ENCODE measurements at places on chromosomes 2 and 18.

GRCh38 chr2:207148020-207148419, 17.7 kb downstream of the KLF7 start:
- no peak for DNase-seq

DNA sequence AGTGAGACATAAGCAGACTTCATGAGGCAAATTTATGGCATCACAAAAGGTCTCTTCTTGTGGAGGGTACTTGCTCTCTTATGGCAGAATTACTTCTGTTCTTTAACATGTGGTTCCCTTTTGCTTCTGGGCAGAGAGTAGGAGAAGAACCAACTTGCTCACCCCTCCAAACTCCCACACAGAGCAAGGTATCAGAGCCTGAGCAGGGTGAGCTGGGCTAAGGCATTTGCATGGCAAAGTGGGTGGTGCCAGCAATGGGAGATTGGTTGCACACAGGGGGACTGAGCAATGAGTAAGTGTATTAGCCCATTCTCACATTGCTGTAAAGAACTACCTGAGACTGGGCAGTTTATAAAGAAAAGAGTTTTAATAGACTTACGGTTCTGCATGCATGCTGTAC, 64.2 kb upstream of the ITGB6 start:
- DNase-seq: no peak

DNA sequence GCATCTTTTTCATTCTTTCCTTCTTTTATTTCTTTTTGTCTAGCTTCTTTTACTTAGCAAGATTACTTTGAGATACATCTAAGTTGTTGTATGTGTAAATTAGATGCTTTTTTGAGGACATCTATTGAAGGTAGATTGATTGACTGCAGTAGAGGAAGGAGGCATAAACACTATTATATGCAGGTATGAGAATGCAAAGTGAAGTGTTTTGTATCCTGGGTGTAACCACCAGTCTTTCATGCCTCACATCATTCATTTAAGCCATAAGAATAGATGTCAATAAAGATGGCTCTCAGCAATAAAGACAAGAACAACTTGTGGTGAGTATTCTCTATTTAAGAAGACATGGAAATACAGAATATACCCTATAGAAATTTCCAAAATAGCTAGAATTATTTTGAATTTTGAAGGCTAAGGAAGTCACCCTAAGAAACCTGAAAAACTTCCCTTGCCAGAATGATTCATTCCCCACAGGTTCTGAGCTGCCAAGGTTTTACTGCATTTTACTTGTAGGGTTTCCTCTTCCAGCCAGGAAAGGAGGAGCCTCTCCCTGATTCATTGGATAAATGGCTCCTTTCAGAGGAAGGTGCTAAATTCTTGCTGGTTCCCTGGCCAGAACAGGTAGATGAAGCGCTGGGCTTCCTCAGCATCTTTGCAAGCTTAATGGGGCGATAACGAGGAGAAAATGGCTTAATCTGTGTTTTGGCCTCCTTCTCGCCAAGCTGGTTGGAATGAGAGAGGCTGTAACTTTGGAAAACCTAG, 279.8 kb upstream of the SLC14A2 start:
- DNase-seq: no peak

- DNase-seq: no peak
Measured at GRCh38 chr2:232486558-232487384, 863 bp downstream of the ECEL1 start.

GRCh38 chr2:226970362-226970761, 134.5 kb downstream of the RHBDD1 start:
- DNase-seq: no peak

GRCh38 chr2:176079831-176080539, 3.8 kb downstream of the EVX2 start:
- DNase-seq: no peak

DNA sequence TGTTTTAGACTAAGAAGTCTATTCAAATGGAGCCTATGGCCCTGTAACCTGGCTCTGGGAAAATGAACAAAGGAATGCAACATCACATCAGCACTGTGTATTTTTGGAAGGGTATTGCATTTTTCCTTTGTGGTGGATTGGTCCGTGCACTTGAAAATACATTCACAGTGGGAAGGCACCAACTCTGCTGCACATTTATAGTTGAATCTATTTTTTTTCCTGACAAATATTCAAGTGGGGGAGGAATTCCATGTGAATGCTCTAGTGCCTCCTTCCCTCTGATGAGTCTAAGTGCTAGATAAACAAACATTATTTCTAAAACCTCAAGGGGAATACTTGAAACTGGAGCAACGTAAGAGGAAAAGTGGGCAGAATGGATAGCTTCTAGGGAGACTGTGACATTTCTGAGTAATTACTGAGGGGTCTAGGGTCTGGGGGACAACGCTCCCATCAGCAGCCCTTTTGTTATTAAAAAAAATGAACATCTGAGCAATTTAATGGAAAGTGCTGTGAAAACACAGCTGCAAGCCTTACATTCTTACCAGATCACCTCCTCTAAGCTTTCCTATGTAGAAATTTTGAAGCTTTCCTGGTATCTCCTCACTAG, 208.2 kb downstream of the SLC8A1 start:
- no peak for DNase-seq

DNA sequence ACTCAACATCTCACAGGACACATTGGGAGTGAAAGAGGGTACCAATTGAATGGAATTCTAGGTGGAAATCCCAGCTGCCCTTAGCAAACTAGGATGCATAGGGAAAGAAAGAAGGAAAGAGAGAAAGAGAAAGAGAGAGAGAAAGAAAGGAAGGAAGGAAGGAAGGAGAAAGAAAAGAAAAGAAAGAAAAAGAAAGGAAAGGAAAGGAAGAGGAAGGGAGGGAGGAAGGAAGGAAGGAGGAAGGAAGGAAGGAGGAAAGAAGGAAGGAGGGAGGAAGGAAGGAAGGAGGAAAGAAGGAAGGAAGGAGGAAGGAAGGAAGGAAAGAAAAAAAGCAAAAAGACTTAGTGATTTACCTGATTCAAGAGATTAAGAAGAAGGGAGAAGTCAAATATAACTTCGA, 143.9 kb downstream of the SS18 start:
- DNase-seq: no peak

GRCh38 chr18:39781565-39781964, 2173.5 kb upstream of the PIK3C3 start:
- no peak for DNase-seq

DNA sequence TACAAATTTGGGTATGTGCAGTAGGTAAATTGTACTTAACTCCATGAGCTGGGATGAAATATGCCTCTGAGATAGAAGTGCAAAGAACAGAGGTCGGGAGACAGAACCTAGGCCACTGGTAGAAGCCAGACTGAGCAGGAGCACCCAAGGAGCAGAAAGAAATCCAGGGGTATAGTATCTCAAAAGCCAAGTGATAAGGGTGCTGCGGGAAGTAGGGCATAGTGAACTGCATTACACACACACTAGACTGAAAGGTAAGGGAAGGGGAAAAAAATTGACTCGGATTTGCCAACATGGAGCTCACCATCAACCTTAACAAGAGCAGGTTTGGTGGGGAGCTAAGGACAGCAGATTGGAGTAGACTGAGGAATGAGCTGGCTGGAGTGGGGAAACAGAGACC, 89.3 kb upstream of the TMEM247 start:
- DNase-seq: no peak

DNA sequence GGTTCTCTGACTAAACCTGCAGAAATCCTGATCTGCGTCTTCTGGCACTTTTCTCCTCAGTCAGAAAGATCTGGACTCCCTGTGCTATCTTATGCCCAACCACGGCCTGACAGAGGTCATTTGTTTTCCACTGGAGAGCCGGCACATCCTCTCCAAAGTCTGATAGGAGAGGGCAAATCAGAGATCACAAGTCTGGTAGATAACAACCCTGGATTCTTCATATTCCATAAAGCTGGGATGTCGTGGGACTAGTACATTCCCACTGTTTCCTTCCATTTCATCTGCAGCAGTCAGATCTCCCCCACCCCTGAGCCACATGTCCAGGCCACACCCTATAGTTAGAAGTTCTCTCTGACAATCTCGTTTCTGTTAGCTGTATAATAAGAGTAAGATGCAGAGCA, 157.0 kb downstream of the MGAT5 start:
- DNase-seq: no peak

DNA sequence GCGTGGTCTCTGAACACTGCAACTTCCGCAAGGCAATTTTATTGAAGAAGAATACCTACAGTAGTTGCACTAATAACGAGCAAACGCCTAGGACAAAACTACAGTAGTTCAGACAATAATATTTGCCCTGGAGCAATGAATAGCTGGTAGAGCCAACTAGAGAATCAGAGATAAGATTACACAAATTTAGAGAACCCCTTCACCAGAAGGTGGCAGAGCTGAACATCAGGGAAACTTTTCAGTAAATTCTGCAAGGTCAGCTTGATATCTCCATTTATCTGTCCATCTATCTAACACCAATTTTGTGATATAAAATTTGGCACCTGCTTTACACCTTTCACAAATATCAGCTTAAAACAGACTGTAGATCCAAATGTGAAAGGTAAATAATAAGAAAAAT, 43.8 kb downstream of the CDH19 start:
- DNase-seq: no peak

- no peak for DNase-seq
Measured at GRCh38 chr2:34705551-34706247, 1106.6 kb upstream of the FAM98A start.

DNA sequence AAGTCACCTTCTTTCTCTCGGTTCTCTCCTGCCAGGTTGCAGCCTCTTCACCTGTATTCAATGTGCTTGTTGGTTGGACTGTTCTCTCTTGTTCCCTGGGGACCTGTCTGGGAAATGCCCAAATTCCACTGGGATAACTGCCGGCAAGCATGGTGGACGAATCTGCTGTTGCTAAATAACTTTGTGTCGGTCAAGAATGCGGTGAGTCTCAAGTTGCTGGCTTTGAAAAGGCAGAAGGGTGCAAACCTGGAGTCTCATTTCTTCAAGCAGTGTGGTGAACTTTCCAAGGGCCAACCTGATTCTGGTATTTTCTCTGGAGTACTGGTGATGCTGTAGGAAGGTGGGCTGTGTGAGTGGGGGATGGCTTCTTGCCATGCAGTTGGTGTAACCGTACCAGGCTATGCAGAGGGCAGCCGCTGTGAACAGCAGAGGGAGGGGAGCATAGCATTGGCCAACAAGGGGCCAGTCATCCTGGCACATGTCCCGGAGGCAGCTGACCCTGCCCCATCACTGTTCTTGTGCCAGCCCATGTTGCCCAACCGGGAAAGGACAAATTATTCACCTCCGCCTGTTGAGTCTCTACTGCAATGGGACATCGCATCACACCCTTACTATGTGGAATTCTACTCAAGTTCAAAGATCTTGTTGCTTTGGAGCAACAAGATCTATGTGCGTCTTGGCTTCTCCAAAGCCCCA, 88.1 kb upstream of the SEC11C start:
- DNase-seq: no peak

GRCh38 chr18:34493099-34493544, 217.0 kb upstream of the DTNA start:
- peak; percentile 83 for DNase-seq

GRCh38 chr2:95354469-95354901, 48.0 kb upstream of the FAHD2A start:
- DNase-seq: no peak

- DNase-seq: no peak
Measured at GRCh38 chr18:25759111-25759510, 331.3 kb downstream of the SS18 start.

DNA sequence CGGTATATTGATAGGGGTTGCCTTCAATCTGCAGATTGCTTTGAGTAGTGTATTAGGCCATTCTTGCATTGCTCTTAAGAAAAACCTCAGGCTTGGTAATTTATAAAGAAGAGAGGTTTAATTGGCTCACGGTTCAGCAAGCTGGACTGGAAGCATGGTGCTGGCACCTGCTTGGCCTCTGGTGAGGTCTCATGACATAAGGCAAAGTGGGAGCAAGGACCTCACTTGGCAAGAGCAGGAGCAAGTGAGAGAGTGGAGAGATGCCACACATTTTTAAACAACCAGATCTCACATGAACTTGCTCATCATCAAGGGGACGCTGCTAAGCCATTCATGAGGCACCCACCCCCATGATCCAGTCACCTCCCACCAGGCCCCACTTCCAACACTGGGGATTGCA, 4.9 kb downstream of the MAP3K2 start:
- no peak for DNase-seq

DNA sequence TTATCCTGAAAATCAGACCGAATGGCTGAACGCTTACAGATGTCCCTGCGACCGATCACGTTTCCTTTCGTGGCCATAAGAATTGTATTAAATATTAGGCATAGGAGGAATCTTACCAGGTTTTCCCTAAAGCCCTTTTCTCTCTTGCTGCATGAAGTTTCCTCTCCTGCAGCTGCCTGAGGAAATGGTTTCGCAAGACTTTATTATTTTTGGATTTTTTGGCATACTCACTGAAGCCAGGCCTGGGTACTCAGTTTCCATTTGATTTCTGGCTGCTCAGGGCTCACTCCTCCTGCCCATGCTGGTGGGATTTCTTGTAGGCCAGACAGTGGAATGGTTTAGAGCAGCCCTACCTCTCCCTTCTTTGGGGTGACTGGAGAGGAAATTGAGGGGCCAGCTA, 114.0 kb downstream of the KLHL29 start:
- no peak for DNase-seq

- DNase-seq: no peak
Measured at GRCh38 chr2:127101756-127102477, 5.0 kb downstream of the BIN1 start.

GRCh38 chr2:216415541-216415940, 3.3 kb downstream of the SMARCAL1 start:
- no peak for DNase-seq

- no peak for DNase-seq
Measured at GRCh38 chr2:69718338-69718965, 23.5 kb upstream of the ANXA4 start.

DNA sequence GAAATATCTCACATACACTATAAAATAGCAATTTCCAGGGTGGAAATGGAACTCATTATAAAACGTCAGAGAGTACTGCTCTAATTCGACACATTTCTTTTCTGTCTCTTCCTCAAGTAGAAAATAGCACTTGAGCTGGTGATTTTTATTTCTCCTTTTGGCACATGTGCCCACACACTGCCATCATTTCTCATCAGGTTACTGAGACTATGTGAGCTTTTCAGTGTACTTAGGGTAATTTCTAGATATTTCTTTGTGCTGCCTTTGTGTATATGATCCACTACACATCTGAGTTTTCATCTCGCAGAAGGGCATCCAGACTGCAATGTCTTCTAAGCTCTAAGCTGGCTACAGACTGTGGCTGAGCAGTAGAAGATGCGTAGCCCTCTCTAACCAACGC, 62.1 kb upstream of the PGAP1 start:
- no peak for DNase-seq

- DNase-seq: no peak
Measured at GRCh38 chr2:41941831-41942230, 106.0 kb upstream of the PKDCC start.

DNA sequence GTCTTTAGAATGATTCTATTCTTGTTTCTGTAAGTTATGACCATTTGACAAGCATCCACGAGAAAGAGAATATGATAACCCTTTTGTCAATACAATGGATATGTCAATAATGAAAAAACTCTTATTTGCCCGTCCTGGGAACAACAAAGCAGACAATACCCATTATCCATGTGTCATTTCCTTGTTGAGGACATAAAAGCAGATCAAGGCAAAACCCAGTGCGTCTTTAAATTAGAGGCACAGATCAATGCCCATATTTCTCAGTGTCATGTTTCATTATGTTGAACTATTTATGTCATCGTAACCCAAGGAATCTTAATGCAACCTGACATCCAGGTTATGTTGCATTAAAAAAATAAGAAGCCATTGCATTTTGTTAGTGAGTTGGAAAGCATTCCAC, 365.0 kb upstream of the CELF4 start:
- no peak for DNase-seq

GRCh38 chr2:41197781-41198180, 745.9 kb upstream of the SLC8A1 start:
- DNase-seq: no peak

GRCh38 chr2:67858886-67859285, 203.9 kb downstream of the C1D start:
- no peak for DNase-seq

GRCh38 chr2:11145350-11145749, 9.9 kb upstream of the SLC66A3 start:
- no peak for DNase-seq

Measured in anterior cingulate cortex (tissue), 58 donors.